ENCODE measurements at places on chromosomes 1 and 21.

GRCh38 chr1:206708882-206709281 is 24.2 kb downstream of the MAPKAPK2 start:
- no peak for DNase-seq

DNA sequence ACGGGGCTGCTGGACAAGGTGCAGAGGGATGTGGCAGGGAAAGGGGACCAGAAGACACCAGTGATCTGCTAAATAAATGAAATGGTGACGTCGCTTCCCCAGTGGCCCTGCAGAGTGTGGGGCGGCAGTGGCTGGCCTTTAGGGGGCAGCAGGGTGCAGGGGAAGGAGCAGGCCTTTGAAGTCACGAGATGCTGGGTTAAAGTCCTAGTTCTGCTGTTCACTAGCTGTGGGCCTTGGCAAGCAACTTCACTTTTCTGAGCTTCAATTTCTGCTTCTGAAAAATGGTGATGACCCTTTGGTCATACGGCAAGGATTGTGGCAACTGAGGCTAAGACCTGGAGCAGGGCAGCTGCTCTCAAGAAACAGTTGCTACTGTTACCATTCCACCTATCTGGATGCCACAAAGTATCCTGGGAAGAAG is 9.2 kb upstream of the GALE start:
- DNase-seq, result peak; percentile 52

DNA sequence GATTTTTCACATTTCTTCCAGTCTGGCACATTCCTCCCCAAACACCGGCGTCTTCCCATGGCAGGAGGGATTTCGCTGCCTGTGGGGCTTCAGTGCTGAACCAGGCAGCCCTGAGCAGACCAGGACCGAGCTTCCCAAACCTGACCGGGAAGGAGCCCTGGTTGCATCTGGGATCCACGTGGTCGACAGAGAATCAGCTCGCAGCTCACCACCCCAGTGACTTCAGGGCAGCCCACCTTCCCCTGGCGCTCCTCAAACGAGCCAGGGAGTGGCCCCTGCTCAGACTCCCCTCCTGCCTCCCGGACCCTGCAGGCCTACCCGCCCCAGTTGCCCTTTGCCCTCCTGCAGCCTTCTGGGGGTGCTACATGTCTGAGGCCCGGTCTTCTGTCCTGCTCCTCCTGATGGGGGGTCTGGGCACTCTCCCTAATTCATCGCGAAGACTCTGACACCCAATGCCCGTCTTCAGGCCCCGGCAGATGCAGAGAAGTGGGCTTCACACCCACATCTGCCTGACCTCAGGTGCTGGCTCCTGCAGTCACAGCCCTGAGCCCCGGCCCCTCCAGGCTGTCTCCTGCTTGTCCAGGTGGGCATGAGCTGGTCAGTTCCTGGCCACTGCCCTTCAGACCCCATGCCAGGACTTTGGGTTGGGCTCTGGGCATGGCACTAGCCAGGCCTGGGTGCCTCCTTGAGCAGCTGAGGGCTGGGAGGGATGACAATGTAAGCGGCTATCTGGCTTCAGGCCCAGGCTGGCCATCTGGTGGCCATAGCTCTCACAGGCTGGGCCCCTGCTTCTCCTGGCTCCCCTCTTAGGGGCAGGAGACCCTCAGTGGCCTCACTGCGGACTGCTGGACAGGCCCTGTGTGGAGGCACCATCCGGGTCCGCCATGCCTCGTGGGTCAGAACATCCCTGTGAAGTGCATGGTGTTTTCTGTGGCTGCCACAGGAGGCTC is 26.1 kb upstream of the PRSS38 start:
- no peak for DNase-seq

DNA sequence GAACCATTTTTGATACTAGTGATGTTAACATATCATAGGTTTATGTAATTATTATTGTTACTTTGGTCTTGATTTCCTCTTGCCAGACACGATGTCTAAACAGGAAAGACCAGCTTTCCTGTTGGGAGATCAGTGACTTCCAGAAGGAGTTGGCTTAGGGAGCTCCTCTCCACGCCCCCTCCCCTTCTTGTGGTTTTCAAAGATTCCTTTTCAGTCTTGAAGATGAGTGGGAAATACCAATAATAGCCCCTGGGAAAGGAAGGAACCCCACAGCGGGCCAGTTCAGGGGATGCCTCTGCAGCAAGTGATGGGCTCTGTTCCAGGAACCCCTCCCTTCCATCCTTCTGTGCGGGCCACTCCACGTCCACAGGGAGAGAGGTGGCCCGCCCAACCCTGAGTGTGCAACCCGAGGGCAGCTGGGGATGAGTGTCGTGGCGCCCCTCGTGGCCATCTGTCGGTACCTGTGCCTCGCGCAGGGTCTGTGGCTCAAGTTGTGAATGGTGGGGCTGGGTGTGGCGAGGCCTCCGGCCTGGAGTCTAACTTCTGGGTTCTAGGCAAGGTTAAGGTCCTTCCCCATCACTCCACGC is 65.7 kb downstream of the TLR5 start:
- no peak for DNase-seq

- no peak for DNase-seq
Measured at GRCh38 chr21:41321908-41322495, 5.4 kb downstream of the FAM3B start.

DNA sequence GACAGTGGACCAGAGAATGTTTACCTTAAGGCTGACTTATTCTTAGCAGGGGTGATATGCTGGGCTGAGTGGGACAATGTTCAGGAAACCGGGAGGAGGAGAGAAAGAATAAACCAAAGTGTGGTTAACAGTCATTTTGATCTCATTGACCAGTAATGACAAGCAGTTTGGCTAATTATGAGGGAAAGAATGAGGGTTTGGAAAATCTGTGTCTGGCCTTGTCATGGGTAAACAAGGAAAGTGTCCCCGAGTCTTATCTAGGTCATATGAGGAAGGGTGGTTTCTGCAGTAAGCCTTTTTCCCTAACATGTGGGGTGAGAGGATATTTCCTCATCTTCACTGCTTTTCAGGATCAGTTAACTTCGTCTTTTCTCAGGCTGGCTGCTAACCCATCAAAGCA is 155.0 kb downstream of the TPR start:
- DNase-seq, result no peak
